ENCODE measurements at places on chromosomes 5 and 9.
A peak's percentile ranks its signal among the peaks of the same experiment; 100 is the strongest.

DNA sequence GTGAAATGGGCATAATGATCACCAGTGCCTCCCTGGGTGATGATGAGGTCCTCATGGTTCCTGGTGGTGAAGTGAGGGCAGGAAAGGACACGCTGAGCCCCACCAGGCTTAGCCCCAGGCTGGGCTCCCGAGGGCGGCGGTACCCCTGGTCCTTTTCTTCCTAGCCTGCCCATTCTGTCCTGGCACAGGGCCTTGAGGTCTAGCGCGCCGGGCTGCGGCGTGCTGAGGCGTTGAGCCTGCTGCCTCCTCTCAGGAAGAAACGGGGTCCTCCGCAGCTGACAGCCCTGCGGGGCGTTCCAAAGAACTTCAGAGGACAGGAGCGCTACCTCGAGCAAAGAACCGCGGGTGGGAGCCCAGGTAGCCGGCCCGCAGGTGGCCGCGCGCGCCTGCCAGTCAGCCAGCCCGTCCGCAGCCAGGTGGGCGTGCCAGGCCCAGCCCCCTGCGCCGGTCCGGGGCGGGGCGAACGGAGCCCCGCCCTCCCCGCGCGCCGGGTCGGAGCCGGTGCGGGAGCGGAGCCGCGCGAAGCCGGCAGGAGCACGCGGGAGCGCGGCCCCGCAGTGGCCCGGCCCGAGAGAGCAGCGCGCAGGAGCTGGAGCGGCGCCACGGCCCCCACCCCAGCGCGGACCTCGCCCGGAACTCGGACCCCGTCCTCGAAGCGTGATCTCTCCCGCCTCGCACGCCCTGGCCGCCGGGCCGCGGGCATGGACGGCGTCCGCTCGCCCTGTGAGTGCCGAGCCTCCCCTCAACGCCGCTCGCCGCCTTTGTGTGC is at the start of gene WNK2:
Gene WNK2 (plus strand): TSS at position 477 of the 769 bp plus-strand sequence. CDS start 791 bp downstream, outside the sequence.
- peak; percentile 25 for DNase-seq

DNA sequence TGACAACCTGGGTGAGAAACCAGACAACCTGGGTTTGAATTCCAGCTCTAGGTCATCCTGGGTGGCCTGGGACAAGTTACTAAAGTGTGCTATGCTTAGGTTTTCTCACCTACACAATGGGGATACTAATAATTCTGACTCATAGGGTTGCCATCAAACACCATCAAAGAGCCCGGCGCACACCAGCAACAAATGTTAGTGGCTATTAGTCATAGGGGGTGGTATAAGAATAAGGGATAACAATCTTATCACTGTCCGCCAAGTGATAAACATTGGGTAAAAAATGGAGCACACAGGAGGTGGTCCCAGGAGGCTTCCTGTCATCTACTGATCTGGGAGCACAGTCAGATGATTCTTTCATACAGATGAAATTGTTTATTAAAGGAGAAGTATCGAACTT is 61.4 kb upstream of the AFAP1L1 start:
- no peak for DNase-seq

GRCh38 chr5:38734353-38734752 is 111.5 kb upstream of the OSMR start:
- DNase-seq: no peak

DNA sequence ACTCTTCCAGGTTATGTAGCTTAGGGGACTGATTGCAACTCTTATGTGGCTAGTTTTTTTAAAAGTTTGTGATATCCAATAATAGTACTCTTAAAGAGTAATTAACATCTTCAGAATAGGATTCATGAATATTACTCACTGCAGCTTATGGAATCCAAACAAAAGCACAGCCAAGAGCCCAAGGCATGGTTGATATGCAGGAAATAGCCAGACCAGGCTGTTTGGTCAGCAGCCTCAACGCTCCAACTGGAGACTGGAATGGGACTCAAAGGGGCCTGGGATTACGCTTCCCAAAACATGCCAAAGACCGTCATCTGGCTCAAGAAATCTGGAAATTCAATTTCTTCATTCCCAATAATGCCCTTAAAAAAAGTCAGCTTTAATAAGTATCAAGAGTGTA is 268.6 kb downstream of the SEC61B start:
- no peak for DNase-seq

GRCh38 chr5:78633700-78634099 is 14.9 kb downstream of the LHFPL2 start:
- DNase-seq: no peak

DNA sequence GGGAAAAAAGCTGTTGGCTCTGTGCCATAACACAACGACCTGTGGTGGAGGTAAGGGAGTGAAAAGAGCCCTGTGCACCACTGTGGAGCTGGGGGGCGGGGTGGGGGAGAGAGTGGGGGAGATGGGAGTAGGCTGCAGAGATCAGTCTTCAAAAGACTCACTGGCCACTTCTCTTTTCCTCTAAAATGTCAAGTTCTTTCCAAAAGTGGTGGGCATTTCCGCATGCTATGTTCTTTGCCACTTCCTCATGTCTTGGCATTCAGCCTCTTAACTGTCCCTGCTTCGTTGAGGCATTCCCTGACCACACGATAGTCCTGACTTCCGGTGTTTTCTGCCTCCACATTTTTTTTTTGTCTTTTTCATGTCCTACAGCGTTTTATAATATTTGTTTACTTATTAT is 2.4 kb upstream of the PPP2R2B start:
- no peak for DNase-seq

DNA sequence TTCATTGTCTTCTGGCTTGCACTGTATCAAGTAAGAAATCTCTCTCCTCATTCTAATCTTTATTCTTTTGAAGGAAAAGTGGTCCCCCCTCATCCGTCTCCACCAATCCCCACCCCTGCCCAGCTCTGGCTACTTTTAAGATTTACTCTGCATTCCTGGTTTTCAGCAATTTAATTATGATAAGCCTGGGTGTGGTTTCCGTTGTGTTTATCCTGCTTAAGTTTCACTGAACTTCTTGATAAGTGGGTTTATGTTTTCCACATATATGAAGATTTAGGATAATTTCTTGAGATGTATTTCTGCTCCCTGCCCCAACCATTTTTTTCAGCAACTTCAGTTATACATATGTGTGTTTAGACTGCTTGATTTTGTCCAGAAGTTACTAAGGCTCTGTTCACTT is 46.5 kb downstream of the PTBP3 start:
- DNase-seq: no peak
